ENCODE measurements at places on chromosomes 1 and 21.

DNA sequence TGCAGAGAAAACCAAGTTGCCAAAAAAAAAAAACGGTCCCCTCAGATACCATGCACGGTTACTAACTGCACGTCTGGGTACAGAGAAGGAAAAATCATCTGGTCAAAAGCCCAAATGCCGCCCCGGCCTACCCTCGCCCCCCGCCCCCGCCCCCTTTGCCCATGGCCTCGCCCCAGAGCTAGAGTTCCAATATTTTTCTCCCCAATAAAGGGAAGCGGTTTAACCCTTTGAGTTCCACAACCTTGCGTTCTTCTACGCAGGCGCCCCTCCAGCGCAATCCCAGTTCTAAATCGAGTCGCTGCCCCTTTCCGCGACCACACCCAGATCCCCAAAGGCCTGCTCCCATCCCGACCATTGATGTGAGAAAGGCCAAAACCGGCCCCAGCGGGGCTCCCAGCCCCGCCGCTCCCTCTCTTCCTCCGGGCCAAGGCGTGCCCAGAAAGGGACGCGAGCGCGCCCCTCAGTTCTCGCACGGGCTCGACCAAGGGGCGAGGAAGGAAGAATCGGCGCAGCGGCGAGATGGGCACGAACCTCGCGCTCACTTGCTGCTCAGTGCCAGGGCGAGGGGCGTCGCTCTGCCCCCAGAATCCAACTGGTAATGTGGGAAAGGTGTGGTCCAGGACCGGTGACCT, 797 bp downstream of the WDR47 start:
- peak; percentile 8 for DNase-seq

GRCh38 chr1:98103617-98104285, 182.9 kb upstream of the DPYD start:
- DNase-seq, result no peak

DNA sequence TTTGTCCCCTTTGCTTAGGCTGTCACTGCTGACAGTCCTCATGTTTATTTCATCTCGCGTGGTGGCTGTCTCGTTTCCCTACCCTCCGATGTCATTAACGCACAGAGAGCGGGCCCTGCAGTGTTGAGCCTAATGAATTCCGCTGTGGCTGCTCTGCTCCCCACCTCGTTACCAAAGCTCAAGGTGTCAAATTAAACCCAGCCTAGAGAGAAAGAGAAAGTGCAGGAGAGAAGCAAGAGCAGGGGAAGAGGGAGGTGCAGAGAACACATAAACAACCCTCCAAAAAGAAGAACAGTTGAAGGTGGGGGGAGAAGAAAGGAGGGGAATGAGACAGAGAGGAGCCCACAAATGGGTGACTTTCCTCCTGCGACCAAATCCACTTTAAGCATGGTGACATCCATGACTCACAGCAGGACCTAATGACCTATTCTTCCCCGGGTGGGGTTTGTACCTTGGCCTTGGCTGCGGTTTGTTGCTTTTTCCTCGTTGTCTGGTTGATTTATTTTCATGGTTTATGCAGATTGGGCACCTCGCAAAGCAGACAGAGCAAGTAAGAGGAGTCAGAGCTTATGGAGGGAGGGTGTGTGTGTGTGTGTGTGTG, 92.5 kb downstream of the PBX1 start:
- DNase-seq, result no peak

- DNase-seq, result no peak
These were observed 23.2 kb downstream of the HAO2 start for GRCh38 chr1:119391749-119392148.

- DNase-seq, result no peak
These were observed 1531.1 kb downstream of the MRPL39 start for GRCh38 chr21:24076179-24076578.

DNA sequence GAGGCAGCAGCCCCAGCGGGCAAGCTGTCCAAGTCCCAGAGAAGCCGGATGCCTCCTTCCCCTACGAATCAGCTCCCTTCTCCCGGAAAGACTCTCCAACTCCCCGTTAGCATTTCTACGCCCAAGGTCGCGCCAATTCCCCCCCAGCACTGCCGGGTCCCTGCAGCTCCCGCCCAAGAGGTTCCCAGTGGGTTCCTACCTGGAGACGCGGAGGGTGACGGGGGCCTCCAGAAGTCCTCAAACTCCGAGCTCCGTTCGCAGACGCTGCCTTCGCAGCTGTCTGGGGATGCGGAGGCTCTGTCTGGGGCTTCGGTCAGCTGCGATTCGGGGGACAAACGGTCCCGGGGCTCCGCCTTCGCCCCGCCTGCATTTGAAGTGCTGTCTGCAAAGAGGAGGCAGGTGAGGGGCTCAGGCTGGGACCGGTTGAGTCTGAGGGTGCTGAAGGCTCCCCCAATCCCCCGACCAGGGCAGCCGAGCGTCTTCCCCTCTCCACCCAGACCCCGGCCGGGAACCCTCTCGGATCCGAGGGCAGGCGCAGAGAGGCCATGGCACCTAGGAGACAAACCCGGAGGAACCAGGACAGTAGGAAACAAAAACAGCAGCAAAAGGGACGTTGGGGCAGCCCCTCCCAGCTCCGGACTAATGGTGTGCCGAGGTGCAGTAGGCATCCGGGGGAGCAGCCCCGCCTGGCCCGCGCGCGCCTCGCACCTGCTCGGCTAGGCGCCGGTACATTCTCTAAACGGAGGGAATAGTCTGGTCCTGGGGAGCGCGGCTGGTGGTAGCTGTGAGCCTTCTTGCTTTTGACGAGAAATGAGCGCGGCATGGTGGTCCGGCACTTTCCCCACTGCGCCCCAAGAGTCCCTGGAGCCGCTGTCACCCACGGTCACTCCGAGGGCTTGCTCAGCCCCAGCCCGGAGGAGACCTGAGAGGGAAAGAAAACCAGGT, 3.8 kb downstream of the GFI1 start:
- peak; percentile 37 for DNase-seq

- DNase-seq, result peak; percentile 75
These were observed 13.0 kb downstream of the WNT9A start for GRCh38 chr1:227934476-227935313.

DNA sequence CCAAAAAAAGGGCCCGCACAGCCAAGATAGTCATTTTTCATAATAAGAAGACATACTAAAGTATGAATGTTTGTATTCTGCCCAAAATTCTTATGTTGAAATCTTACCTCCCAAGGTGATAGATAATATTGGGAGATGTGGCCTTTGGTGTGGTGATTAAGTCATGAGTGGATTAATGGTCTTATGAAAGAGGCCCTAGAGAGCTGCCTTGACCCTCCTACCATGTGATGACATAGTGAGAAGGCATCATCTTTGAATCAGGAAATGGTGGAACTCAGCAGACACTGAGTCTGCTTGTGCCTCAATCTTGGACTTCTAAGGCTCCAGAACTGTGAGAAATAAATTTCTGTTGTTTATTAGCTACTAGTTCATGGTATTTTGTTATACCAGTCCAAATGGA, 11.8 kb upstream of the RNPC3 start:
- no peak for DNase-seq

- peak; percentile 46 for DNase-seq
These were observed 741 bp downstream of the RGS2 start for GRCh38 chr1:192809307-192810252.

- no peak for DNase-seq
These were observed 40.1 kb downstream of the SYT6 start for GRCh38 chr1:114113411-114114184.

DNA sequence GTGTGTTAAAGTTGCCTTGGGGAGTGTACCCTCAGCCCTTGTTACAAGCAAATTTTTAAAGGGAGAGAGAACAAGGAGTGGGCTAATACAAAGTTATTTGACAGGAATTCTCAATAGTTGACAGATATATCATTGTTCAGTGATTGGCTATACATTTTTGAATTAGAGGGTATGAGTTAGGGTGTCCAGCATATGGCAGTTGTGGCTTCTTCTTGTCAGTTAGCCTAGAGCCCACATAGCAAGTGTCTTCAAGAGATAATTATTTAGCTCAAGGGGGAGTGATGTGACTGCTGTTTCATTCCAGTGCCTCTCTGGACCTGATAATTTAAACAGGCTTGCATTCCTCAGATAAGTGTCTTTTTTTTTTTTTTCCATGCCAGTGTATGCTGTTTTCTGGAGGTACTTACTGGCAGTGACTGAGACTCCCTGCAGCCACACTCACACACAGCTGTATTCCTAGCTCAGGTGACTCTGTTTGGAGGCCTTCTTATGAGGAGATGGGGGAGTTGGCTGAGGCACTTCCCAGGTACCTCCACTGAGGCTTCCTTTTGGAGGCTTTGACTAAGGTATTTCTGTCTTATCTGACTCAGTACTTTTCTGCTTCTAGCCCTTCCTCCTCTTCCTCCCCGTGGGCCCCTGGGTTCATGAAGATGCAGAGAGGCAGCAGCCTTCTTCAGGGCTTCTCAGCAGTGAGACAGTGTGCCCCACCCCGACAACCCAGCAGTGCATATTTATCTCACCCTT, 32.3 kb downstream of the IVNS1ABP start:
- DNase-seq, result no peak

DNA sequence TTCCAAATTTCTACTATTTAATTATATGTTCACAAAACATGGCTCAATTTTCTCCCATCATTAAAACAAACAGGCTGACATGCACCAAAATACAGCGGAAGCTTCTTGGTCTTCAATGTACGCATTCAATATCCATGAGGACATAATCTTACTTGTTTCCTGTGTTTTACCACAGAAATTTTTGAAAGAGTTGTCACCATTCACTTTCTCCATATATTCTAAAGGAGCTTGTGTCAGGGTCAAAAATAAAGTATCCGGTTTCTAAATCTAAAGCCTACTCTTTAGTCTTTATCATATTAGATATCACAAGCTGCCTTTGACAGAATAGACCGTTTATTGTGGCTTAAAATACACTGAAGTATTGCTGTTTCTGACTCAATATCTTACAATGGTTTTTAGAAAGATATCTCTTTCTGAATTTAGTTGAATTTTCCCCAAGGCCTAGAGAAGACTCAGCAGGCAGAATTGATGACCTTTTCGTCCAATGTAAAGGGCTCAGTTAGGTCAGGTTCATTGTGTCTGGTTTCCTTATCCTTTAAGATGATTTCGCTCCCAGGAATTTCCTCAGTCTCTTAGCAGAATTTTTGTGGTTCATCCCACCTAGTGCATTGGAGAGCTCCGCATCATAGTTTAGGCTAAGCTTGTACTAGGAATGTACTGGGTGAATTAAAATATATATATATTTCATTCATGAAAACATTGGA, 717.2 kb downstream of the NCAM2 start:
- no peak for DNase-seq

DNA sequence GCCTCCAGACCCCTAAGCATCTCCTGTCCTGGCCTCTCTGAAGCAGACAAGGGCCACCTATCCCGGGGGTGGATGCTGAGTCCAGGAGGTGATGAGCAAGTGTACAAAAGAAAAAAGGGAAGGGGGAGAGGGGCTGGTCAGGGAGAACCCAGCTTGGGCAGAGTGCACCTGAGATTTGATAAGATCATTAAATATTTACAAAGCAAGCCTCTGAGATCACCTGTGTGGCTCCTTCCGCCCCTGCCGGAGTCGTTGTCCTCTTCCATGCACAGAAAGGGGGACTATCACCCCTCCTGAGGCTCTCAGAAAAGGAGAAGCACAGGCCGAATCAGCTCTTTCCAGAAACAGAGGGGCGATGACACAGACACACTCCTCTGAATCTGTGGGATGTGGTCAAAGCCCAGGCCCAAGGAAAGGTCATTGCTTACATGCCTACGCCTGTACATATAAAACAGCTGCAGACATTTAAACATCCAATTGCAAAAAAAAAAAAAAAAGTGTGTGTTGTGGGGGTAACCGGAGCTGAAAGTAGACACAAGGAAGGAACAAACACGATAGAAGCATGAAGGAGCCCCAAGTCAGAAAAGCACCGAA, 30.9 kb downstream of the PRSS38 start:
- no peak for DNase-seq

DNA sequence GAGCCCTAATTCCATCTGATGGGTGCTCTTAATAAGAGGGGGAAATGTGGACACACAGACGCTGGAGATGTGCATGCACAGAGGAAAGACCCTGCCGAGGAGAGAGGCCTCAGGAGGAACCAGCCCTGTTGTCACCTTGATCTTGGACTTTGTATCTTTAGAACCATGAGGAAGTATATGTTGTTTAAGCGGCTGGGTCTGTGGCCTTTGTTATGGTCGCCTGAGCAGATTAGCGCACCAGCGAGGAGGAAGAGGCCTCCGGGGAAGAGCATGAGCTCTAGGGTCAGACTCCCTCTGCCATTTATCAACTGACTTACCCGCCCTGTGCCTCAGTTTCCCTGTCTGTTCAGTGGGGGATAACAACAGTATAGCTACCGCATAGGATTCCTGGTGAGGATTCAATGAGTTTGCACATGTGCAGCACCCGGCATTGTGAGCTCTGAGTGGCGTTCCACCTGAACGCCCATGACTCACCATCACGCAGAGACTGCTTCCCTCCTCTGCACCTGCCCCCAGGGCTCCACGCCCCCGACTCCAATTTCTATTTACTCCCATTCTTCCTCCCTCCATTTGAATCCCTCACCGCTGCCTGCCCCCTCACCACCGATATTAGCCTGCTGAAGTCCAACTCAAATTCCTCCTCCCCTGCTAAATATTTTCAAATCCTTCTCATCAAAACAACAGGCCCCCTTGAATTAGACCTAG, 67.2 kb downstream of the ATP5PO start:
- no peak for DNase-seq

DNA sequence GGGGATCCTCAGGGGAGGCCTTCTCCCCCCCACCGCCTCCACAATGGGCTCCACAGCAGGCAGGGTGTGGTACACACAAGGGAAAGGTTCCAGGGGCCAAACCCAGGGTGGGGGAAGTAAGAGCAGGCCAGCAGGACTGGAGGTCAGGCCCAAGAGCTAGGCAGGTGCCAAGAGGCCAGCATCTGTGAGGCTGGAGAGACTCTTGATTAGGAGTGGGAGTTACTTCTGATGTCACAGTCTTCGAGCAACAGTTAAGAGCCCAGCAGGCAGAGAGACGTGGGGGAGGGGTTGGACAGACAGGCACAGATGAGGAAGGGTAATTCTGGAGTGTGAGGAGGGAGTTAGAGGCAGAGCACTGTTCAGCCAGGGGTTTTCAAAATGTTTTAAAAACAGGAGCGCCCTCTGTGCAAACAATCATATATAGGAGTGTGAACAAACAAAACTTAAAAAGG, 55.8 kb downstream of the SLC9A1 start:
- no peak for DNase-seq

- no peak for DNase-seq
These were observed 116.2 kb upstream of the ATP1A1 start for GRCh38 chr1:116256875-116257274.

- no peak for DNase-seq
These were observed 76.1 kb upstream of the SLC2A1 start for GRCh38 chr1:43034778-43035177.

GRCh38 chr1:223547316-223548114, 118.0 kb downstream of the CAPN8 start:
- DNase-seq, result no peak

GRCh38 chr1:237108297-237109040, 66.5 kb downstream of the RYR2 start:
- no peak for DNase-seq

GRCh38 chr1:68322837-68323687, 90.7 kb upstream of the WLS start:
- no peak for DNase-seq

- DNase-seq, result no peak
These were observed 26.8 kb downstream of the EGLN1 start for GRCh38 chr1:231395076-231395997.

All from stimulated activated naive CD4-positive, alpha-beta T cell treated with Interleukin-2 at 50 U/mL for 16 hours (primary cell).